Esophagus (tissue), 2 donors: ENCODE measurements at places on chromosomes 3 and 15. TPM values are rescaled to one million over a fixed set of nuclear protein-coding genes. Genes with fewer than 3 reads are reported as not detected.

Gene TEX9
- 2.8 TPM for polyA plus RNA-seq

Gene SLC22A14
- polyA plus RNA-seq: 0.19 TPM

Gene CKMT1A
- polyA plus RNA-seq: 90.6 TPM

Gene EXD1
- not detected for polyA plus RNA-seq
